ENCODE measurements at places on chromosomes 2 and 18.

- no peak for DNase-seq
Measured at GRCh38 chr2:113263546-113263945, 15.2 kb downstream of the PAX8 start.

DNA sequence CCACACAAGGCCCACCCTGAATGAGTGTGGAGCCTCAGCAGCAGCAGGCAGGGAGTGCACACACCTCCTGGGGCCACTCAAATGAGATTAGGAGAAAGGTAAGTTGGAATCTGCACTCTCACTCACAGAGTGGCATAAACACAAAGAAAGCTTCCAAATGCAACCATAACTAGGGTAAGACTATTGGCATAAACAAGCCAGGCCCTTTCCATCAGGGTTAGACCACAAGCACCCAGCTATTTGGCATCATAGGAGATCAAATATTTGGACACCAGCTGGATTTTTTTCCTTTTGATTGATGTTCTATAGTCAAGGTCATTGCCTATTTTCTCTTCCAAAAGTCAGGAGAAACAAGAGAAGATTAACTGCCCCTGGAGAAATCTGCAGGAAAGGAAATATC lies 471.5 kb downstream of the TXNL1 start:
- no peak for DNase-seq

DNA sequence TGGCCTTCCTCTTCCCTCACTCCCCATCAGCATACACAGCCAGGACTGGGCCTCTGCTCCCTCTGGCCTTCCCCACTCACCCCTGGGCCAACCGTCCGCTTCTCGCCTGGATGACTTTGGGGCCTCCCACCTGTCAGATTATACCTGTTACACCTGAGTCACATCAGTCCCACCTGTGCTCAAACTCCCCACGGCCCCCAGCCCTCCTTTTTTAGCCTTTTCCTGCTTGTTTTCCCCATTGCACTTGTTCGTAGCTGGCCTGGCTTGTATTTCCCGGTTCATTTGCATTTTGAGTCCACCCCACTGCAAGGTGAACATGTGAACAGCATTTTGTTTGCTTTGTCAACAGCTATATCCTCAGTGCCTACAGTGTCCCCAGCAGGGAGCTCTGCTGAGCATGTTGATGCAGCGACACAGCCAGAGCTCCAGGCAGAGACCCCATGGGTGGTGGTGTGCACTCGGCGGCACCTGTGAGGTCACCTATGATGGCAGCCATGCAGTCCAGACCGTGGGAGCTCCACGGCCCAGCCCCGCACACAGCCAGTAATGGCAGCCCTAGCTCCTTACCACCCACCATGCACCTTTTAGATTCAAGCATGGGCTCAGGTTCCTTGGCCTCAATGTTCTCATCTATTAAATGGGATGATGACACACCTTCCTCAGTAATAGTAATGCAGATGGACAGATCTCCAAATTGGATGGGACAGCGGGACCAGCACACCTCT lies 276.4 kb upstream of the HS6ST1 start:
- no peak for DNase-seq

- DNase-seq: no peak
Measured at GRCh38 chr2:166888180-166888579, at the start of gene XIRP2. TSS of gene XIRP2 (plus strand) at chr2:166888480. CDS start at chr2:166903483, 15,003 bp downstream.

DNA sequence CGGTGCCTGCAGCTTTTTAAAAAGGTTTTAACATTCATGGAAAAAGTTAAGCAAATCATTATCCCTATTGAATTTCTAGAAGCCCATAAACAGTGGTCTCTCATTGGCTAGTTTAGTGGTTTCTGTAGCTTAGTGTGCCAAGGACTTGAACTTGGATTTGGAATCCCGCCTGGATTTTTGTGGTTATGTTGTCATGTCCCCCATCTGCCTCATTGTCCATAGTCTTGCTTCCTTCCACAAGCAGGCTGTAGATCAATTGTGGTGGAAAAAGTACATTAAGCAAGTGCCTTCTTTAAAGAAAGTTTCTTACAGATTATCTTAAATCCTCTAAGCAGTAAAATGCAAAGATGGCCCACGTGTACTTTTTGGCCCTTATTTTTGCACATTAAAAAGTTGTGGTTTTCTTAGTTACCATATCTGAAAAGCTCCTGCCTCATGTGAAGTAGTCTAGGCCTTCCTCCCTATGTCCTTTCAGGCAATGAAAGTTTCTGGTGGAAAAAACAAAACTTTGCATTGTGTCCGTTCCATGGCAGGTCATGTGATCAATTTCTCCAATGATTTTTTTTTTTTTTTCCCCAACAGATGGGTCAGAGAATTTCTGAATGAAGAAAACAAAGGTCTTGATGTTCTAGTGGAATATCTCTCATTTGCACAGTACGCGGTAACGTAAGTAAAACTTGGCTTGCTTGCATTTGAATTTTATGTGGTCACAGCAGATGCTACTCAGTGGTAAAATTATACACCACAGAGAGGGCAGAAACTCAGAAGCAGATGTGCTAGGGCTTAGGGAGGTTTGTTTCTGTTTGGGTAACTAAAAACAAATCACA lies 158.9 kb downstream of the PRPF40A start:
- no peak for DNase-seq

GRCh38 chr2:11553661-11554398 lies 20.0 kb downstream of the GREB1 start:
- no peak for DNase-seq

DNA sequence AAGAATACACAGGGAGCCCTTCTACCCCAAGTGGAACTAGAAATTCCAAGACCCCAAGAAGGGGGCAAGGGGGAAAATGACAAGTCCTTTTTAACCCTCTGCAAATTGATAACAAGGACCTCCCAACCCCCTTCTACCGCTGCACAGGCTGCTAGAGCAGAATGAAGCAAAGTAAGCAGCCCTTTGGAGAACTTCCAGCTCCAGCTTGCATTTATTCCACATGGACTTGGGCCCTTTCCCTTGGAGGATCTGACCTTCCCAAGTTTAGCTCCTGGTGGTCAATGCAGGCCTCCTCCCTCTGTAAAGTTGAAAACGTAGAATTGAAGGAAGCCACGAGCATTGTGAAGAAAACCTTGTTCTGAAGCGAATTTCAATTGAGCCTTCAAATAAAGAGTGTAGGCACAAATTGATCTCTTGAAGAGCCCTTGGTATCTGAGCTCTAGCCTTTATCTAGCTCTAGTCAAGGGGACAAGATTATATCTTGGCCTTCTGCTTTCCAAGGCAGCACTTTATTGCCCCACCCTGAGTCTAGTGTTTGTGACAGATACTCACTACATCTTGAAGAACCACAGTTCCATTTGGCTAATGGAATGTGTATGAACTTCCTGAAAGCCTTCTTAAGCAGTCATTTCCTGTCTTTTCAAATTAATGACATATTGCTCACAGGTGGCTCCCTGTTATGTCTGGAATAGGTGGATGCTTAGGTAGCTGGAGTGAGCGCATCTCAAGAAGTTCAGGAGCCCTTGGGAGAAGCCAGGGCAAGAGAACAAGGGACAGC lies 37.2 kb downstream of the SLC14A2 start:
- no peak for DNase-seq

GRCh38 chr2:59296279-59296678 lies 1055.2 kb upstream of the FANCL start:
- DNase-seq: no peak

- DNase-seq: no peak
Measured at GRCh38 chr2:98473995-98474780, 29.5 kb downstream of the INPP4A start.

DNA sequence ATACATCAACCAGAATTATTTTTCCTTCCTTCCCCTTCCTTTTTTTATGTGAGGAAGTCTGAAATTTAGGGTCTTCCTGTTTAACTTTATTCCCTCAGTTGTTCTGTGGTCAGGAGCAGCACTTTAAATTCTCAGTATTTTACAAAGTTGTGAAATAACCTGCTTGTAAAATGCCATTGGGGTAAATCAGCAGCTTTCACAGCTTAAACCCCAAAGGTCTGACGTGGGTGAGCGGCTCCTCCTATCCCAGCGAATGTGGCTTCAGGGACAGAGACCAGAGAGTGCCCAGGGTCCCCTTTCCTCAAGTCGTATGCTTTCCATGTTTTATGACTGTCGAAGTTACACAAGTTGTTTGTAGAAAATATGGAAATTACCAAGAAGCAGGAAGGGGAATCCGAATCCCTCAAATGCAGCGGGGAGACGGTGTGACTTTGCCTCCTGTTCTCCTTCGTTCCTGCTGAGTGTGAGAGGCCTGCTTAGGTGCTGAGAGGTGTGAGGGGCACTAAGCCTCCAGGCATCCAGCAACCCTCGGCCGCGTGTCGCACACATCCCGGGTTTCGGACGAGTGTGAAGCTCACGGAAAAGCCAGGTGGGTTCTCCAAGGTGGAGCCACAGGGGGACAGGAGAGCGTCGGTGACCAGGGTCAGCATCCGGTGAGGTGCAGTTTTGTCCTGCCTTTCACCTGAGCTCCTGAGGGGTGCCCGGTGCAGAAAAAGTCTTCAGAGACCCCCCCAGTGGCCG lies 10.8 kb upstream of the KCNG2 start:
- no peak for DNase-seq

- DNase-seq: no peak
Measured at GRCh38 chr2:210844016-210844415, 287.6 kb downstream of the CPS1 start.

- no peak for DNase-seq
Measured at GRCh38 chr2:101830555-101830954, 133.0 kb downstream of the MAP4K4 start.

DNA sequence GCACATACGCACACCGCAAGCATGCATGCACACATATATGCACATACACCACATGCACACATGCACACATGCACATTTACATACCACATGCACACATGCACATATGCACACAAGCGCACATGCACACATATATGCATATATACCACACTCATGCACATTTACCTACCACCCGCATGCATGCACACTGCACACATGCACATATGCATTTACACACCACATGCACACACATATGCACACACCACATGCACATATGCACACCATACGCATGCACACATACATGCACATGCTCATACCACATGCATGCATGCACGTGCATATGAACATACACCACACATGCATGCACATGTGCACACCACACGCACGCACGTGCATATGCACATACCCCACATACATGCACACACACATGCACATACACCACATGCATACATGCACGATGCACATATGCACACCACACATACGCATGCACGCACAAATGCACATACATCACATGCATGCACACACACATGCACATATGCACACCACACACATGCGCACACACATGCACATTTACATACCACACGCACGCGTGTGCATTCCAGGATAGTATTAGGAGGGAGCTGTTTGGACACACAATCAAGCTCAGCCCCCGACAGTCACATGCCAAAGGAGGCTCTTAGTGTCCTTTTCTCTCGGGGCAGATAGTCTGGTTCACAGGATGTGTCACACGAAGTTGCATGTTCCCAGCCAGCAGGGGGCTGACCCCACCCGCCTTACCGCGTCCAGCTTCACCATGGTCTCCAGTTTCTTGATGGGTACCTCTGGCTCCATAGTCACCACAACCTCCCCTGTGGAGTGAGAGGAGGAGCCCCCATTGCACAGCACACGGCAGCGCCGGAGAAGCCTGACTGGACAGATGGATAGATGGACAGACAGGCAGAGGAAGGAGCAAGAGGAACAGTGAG lies 5.9 kb downstream of the OTOF start:
- no peak for DNase-seq

DNA sequence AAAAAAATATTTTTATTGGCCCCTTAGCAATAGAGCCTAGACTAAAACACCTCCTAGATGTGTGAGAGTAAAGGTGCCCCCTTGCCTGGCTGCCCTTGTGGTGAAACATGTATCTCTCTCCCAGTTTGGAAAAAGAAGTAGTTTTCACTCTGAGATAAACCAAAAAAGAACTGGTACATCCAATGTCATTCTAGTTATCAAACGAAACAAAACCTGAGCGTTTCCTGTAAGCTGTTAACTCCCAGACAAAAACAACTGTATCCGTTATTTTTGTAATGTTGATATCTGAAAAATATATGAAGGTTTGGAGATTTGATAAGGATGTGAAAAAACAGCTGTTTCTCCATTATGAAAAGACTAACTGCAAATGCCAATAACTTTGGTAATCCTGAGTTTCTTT lies 24.3 kb downstream of the HEATR5B start:
- no peak for DNase-seq

DNA sequence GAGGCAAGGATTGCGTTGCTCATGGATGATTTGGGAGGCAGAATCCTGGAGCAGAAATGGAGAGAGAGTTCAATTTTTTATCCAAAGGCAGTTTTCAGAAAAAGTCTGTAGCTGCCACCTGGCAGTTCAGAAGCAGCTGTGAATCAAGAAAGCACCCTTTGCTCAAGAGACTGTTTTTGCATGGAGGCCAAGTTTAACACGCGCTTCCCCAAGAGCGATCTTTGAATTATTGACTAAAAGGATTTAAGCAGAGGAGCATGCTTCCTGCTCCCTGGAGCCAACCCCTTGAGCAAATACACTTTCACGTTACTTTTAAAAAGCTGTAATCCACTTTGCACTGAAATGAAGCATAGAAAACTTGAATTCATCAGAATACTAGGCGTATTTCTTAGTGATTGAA lies 252.4 kb downstream of the RNF144A start:
- no peak for DNase-seq

DNA sequence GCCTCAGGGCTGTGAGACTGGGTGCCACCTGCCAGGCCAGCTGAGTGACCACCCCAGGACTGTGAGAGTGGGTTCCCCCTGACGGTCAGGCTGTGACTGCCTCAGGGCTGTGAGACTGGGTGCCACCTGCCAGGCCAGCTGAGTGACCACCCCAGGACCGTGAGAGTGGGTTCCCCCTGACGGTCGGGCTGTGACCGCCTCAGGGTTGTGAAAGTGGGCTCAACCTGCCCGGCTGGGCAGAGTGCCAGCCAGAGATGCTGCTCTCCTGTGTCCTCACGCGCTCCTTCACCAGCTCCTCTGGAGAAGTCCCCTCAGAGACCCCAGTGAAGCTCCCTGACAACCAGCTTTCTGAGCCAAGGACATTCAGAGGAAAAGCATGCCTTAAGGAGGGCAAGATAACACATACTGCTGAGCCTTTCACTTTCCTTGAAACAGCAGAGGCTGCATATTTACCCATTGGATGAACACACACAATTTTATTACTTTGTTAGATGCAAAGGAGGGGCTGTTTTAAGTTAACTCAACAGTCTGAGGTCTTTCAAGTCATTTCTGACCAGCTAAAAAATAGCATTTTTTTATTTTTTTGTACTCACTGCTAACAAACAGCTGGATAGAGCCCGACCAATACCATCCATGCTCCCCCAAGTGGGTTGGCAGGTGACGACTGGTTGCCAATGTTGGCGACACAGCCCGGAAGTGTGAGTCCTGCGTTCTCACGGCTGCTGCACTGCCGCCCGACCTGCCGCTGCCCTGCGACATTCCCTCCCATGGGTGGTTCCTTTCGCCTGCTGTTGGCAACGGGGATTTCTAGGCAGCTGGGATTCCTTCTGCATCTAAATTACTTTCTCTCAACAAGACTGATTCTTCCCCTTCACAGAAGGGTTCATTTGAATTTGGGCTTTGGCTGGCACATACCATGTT lies 70.7 kb downstream of the NDUFA10 start:
- no peak for DNase-seq

- no peak for DNase-seq
Measured at GRCh38 chr2:209806318-209806717, 34.7 kb downstream of the UNC80 start.

GRCh38 chr2:44943693-44944101 lies 2.2 kb downstream of the SIX3 start:
- no peak for DNase-seq
